ENCODE measurements at places on chromosomes 2 and 18.

- no peak for DNase-seq
Observed at GRCh38 chr2:54041135-54041534, 70.3 kb upstream of the PSME4 start.

GRCh38 chr2:8368463-8368862 is 313.4 kb upstream of the ID2 start:
- DNase-seq, result no peak

- DNase-seq, result no peak
Observed at GRCh38 chr2:42978175-42978886, 185.9 kb upstream of the HAAO start.

DNA sequence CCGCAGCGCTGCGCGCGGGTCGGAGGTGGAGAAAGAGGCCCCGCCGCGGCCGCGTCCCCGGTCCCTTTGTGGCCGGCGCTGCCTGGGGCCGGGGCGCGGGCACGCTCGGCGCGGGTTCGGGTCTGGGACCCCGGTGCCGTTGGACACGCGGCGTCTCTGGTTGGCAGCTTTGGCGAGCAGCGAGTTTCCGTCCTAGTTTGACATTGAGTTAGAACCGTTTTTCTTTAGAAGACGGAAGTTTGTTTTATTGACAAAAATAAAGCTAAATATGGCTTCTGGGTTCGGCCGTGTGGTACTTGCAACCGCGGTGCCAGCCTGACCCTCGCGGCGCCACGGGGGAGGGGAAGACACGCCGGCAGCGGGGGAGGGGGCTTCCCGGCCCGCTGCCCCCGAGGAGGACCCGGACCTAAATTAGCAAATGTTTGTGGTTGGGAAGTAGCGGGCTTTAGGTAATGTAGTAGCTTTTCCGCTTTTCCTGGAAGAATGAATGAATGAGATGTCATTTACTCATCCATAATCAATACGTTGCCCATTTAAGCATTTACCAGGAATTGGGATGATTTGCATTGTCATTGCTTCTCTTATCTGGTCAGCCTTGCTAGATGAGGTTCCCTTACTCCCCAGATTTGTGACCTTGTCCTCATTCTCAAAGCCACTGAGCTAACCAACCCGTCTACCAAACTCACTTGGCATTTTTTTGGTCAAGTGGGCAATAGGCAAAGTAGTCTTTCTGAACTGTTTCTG is 530 bp downstream of the GALNT1 start:
- DNase-seq, result peak; percentile 12

DNA sequence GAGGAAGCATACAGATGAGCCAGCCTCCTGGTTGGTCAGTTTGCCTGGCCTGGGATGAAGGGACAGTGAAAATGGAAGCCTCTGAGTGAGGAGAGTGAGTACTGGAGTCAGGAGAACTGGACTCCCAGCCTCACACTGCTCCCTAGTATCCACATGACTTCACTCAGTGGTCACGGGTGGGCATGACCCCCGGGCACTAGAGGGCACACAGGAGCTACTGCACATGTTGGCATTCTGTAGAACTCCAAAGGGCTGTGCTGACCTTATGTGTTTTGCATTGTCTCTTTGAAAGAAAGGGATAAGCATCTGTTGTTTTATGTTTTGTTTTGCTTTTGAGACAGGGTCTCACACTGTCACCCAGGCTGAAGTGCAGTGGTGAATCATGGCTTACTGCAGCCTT is 23.7 kb downstream of the NCAPH start:
- DNase-seq, result no peak

DNA sequence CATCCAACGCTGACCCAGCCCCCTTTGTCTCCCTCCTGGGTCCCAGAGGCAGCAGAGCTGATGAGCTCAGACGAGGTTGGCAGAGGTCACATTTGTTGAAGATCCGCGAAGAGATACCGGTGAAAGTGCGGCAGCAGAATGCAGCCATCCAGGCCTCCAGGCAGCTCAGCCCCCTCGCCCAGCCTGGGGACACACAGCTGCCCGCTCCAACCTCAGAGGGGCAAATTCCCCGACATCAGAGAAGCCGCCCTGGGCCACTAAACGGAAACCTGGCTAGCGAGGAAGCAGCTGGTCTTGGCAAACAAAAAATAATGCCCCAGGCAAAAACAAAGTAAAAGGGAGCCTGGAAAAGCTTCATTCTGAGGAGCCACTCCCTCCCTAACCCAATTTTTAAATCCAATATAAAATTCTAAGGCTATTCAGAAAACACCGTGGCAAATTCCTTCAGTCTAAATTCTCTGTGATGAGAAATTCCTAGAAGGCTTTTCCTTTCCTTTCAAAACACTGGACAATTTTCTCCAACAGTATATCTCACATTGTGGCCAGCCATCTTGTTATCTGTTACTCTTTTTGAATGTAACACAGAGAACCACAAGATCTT is 262.4 kb downstream of the SS18 start:
- no peak for DNase-seq

GRCh38 chr2:237715459-237715947 is 83.1 kb upstream of the RBM44 start:
- DNase-seq, result no peak

DNA sequence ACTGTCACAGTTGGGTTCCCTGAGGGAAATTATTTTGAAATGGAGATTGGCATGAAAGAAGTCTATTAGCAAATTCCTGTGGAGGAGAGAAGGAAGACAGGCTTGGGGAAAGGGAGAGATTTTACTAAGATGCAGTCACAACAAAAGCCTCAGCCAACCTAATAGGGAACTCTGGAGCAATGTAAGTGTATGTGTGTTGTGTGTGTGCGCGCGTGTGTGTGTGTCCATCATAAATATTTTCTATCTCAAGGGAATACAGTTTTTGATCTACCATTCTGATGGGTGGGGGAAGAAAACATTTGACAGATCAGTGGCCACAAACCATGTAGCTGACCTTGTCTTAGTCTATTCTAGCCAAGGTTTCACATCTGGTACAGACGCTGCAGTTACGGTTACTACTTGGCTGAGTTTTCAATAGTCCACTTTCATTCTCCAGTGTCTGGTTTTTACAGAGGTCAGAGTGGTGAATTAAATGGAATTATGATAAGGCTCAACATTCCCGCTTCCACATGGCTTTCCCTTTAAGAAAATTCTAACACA is 72.6 kb downstream of the MREG start:
- no peak for DNase-seq

DNA sequence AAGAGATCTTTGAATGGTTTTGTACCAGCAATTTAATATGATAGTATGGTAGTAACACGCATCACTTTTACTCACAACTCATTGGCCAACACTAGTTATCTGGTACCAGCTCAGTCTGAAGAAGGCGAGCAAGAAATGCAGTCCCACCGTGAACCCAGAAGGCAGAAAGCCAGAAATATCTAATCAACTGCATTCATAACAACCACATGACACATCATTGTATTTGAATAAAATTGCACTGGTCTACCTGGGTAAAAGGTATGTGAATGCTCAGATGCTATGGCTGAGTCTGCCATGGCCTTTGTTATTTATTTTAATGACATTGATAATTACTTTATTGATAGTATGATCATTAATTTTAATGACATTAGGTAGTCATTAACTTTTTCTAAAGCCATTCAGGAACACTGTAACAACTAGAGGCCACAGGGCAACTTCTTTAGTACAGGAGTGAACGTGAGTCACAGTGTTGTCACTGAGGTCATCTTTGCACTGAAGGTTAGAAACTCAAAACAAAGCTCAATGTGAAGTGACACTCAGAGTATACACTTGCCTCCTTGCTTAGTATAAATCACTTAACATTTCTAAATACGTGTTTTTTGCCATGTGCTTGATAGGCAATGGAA is 475.6 kb upstream of the TNP1 start:
- no peak for DNase-seq

- no peak for DNase-seq
Observed at GRCh38 chr2:32721376-32721775, 93.5 kb downstream of the TTC27 start.

- no peak for DNase-seq
Observed at GRCh38 chr2:178419123-178419522, 31.9 kb downstream of the PRKRA start.

- DNase-seq, result no peak
Observed at GRCh38 chr2:175362331-175362730, 180.8 kb upstream of the ATP5MC3 start.

DNA sequence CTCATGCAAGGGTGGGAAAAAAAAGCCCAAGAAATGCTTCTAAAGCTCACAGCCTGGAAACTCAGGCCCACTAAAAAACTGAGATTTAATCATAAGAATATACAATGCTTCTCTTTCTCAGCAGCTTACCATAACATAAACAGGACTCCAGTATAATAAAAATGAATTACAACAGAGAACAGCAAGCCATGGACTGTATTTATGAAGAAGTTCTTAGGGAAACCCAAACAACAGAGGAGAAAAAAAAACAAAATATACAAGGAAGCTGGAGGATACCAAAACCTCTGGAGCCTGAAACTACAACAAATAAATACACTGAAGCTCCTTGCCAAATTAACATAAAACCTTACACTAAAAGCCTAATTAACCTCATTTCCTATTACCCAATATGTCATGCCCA is 187.8 kb downstream of the RDH14 start:
- no peak for DNase-seq

DNA sequence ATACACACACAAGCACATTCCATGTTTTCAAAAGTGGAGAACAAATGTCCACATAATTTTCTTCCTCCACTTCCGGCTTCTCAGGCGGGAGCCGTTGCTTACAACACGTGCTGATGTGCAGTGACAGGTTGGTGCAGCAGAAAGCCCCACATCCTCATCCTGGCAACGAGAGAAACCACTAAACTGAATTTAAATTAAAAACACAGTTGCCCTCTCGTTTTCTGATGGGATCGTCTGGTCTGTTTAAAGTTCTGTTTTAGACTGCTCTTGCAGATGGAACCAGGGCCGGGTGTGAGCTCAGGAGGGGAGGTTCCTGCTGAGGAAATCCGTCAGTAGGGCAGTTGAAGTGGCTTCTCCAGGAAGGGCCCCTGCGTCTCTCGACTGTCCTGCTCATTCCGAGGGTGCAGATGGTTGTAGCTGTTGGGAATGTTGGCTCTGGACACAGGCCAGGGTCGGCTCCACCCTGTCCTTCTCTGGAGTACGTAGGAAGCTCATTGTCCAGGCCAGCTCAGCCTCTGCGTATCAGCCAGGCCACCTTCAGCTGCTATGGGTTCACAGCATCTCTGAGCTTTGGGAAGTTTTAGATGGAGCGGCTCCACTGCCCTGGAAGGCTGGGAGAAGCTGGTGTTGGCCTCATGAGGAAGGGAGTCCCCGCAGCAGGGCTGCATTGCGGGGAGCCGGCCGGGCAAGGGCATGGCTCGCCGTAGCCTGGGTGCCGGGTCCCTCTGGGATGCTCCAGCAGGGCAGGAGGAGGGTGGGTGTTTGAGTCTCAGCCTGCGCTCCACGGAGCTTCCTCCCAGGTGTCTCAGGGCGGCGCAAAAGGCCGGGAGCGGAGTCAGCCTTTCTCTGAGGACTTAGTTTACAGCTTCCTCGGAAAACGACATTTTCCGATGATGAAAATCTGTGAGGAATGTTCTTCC is 58.3 kb downstream of the NFATC1 start:
- no peak for DNase-seq

- no peak for DNase-seq
Observed at GRCh38 chr2:161703863-161704262, 79.6 kb downstream of the SLC4A10 start.

- no peak for DNase-seq
Observed at GRCh38 chr2:118763797-118764196, 83.7 kb downstream of the EN1 start.

- DNase-seq, result peak; percentile 55
Observed at GRCh38 chr2:202588647-202589581, 45.9 kb upstream of the FAM117B start.

DNA sequence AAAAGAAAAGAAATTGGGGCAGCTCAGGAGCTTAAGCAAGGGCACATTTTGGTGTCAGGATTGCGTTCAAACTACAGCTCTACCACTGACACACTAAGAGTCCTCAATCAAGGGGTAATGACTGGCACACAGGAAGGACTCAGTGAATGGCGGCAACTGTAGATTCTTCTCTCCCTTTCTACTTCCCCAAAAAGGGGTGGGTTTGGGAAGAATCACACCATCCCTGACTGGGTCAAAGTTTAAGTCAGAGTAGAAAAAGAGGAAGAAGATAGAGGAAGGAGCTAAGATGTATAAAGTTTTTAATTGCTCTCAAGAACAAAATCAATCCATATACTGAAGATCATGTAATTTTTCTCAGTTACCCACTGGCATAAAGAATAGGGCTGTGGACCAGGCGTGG is 2.6 kb downstream of the NLRC4 start:
- no peak for DNase-seq

GRCh38 chr2:21438949-21439348 is 315.2 kb downstream of the TDRD15 start:
- no peak for DNase-seq

- no peak for DNase-seq
Observed at GRCh38 chr2:177595126-177595845, 202.7 kb downstream of the AGPS start.

DNA sequence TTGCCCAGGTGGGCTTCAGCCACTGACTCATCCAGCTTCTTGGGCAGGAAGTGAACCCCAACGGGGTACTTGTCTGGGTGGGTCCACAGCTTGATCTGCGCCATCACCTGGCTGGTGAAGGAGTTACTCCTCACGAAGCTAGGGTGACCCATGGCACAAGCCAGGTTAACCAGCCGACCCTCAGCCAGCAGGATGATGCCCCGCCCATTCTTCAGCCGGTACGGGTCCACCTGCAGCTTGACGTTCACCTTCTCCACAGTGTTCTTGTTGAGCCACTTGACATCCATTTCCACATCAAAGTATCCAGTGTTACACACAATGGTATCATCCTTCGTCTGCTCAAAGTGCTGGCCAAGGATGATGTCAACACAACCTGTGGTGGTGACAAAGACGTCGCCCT is 121.3 kb upstream of the NXPH2 start:
- DNase-seq, result no peak

GRCh38 chr2:145623136-145623535 is 1103.2 kb upstream of the ZEB2 start:
- DNase-seq, result no peak
